NCI-H774 (cell line): ENCODE measurements at places on chromosomes 13 and 19.

DNA sequence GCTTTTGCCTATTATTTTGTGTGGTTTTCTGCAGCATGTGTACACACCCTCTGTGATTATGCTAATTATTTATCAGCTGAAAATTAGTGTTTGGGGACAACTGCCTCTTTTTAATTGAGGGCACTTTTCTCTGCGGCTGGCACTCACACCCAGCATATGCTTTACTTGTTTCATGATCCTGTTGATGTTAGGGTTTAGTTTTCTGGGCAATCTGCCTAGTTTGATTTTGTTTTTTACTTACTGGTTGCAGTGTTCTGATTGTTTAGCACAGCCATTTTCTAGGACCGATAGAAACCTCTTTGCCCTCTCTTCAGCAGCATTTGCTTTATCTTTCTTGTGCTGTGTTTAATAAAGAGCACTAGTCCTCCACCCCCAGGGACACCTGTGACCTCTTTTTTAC lies 161.6 kb downstream of the PAN3 start:
- DNase-seq = no peak

GRCh38 chr13:31369213-31369612 lies 169.4 kb downstream of the B3GLCT start:
- DNase-seq = no peak

DNA sequence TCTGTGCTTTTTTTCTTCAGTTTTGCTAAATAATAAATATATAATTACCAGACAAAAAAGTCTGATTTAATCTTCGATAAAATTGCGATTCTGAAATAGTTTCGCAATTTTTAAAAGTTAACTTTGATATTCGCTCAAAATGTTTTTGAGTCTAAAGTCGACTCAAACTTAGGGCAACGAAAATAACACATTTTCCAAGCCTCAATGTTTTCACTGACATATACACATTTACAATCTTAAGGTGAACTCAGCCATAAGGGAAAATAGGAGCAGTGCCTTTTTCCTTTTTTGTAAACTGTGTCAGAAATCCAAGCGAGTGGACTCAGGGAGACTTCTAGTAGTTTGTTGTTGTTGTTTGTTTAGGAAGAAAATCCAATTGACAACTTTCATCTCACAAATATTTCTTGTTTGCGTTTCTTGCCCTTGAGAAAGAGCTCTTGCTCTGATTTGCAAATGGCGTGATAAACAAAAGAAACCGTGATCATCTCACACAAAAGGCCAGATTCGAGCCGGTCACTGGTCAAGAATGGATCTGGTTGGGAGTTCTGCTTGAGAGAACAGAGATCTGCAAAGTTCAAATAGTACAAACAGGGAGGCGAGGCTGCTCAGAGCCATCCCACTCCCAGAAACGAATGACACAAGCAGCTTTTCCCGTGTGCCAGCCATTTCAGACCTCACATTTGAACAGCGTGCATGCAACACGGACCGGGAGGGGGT lies 2.1 kb downstream of the SOX21 start:
- no peak for DNase-seq

- DNase-seq = no peak
These were observed 6.6 kb downstream of the ISOC2 start for GRCh38 chr19:55454787-55455243.

- no peak for DNase-seq
These were observed at the start of gene TMEM221 for GRCh38 chr19:17448131-17448967. TMEM221 (minus strand) TSS chr19:17448668; CDS start chr19:17448462, 206 bp downstream.

- DNase-seq = no peak
These were observed 6.8 kb upstream of the FRY start for GRCh38 chr13:32024750-32025149.

- peak; percentile 6 for DNase-seq
These were observed 4.7 kb downstream of the VRK3 start for GRCh38 chr19:50020481-50020880.

DNA sequence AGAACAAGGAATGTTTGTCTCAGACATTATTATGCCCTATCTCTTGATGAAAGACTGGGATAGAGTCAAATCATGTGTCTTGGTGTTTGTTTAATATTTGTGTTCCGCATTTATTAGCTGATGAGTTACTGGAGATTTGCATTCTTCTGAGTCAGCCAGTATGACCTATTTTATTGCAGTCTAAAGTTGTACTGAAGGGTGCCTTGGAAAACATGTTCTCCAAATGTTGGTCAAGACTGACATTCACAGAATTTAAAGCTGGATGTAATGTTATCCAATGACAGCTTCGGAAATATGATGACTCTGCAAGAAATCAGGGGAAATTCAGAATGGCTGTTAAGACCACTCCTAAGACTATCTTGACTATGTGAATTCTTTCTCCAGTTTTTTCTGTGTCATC lies 134.0 kb downstream of the KCNRG start:
- DNase-seq = no peak

DNA sequence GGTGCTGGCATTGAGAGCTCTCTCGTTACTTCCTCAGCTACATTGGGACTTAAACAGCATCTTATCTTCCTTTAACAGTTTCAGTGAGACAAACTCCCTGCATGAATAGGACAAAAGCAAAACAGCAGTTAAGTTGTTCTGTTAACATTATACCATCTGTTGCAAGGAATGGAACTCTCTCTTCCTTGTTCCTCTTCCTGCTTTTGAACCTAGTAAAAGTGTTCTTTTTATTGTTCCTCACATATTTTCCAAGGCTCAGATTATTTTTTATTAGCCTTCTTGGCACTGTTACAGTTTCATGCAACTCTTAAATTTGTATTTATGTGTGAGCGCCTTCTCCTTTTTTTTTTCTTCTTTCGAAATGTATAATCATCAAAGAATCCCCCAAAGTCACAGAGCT lies 202.6 kb upstream of the UFM1 start:
- DNase-seq = no peak

DNA sequence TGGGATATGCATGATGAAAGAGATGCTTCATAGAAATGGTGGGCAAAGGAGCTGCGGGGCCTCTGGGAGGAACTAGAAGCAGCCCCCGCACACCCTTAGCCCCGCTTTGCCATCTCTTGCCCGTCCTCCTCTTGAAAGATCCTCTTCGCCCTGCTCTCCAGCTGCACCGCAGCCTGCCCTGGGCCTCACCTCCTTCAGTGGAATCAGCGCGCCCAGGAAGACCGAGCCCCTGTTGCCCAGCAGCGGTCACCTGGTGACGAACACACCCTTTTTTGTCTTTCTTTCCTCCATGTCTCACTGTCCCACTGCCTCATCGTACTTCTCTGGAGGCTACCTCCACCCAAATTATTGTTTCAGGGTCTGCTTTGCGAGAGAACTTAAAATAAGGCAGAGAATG lies 807.6 kb downstream of the UQCRFS1 start:
- no peak for DNase-seq

DNA sequence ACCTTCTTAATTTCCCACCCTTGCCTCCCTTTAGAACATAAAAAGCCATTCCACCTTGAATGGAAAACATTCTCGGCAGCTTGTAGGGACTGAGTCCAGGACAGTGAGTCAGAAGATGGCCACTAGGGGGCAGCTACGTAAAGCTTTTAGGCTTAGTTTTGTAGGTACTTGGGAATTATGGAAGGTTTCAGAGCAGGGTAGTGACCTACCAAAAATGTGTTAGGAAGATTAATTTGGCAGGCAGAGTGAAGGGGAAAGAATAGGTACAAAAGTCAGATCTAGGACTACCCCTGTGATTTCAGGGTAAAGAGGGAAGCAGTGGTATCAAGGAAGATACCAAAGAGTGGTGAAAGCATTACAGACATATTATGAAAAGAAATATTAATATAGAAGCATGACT lies 198.4 kb downstream of the NDFIP2 start:
- DNase-seq = no peak

GRCh38 chr13:106533943-106534638 lies 1.4 kb downstream of the EFNB2 start:
- peak; percentile 62 for DNase-seq

DNA sequence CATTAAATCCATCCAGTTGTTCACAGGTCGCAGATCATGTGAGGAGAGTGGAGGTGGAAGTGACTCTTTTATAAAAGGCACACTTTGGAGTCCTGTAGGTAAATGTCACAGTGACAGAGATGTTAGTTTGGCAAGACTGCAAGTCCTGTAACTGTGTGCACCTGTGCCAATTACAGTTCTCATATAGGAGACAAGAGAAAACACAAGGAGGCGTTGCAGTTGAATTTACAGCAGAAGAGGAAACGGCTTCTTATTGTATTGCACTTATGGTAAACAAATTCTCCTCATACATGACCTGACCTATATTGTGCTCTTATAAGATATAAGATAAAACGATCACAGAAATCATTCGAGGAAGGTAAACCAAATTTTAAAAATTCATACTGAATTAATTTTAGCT lies 732.8 kb upstream of the SLC10A2 start:
- peak; percentile 34 for DNase-seq

DNA sequence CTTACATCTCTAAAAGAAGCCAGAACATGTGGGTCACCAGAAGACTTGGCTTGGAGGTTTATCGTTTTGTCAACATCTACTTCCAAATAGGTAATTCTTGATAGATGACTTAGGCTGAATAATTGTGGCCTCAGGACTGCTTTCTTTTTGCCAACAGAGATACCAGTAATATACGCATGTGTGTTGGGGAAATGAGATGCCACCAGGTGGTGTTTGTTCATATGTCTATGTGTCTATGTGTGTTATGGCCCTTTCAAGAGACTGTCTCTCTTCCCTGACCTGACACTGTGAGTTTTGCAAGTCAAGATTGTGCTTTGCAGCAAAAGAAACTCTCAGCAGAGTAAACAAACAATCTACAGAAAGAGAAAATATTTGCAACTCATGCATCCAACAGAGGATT lies 31.6 kb upstream of the METTL21C start:
- no peak for DNase-seq

GRCh38 chr19:3497757-3498520 lies 2.5 kb downstream of the DOHH start:
- no peak for DNase-seq

- no peak for DNase-seq
These were observed 78.4 kb downstream of the TEX29 start for GRCh38 chr13:111398715-111399299.

GRCh38 chr19:12985049-12985776 lies 10.1 kb upstream of the NFIX start:
- DNase-seq = peak; percentile 36

DNA sequence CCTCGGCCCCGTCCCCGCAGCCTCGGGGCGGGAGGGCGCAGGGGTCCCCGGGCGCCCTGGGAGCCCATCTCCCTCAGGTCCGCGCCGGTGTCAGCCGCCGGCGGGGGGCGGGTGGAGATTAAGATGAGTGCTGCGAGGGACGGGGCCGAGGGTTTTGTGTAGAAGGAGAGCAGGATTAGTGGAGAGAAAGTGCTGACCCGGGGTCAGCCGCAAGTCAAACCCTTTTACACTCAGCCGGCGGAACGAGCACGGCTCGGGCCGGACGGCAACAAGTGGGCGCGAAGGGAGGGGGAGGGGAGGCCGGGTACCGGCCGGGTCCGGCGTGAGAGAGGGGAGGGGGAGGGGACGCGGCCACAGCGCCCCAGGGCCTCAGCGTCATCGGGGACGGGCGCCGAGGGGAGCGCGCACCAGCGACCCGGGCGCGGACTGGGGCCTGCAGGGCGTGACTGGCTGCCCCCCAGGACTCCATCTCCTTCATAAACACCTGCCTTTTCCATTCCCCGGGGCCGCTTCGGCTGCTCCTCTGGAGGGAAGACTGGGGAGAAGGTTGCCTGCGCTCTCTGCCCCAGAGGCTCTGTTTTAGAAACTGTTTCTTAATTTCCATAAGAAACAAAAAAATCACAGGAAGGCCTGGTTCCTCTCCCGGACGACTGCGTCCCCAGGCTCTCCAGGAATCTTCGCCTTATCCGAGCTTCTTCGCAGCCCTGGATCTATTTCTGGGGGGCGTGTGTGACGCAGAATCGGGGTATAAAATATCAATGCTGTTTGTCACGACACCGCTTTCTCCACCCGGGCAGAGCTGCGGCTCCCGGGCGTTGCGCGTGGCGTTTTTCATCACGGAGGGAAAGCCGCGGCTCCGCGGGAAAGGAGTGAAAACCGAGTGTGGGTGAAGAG lies 6.5 kb downstream of the SOX1 start:
- DNase-seq = peak; percentile 87

DNA sequence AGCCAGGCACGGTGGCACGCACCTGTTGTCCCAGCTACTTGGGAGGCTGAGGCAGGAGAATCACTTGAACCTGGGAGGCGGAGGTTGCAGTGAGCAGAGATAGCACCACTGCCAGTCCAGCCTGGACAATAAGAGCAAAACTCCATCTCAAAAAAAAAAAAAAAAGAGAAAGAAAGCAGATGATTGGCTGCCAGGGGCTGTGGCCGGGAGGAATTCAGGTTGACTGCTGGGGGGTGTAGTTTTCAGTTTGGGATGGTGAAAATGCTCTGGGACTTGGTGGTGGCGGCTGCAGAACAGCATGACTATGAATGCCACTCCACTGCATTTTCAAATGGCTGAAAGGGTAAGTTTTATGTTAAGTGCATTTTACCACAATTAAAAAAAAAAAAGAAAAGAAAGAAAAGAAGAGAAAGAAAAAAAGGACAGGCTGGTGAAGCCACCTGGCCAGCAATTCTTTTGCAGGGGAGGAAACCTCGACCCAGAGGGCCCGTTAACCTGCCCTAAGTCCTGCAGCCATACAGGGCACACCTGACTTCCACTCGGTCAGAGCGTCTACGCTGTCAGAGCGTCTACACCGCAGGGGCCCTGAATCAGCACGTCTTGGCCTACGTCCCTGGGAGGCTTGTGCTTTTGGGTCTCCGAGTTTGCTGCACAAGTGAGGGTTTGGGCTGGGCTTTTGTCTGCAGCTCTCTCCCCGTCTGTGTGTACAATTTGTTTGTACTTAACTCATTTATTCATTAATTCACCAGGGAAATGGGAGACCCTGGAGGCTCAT lies 3.6 kb downstream of the ISOC2 start:
- no peak for DNase-seq

DNA sequence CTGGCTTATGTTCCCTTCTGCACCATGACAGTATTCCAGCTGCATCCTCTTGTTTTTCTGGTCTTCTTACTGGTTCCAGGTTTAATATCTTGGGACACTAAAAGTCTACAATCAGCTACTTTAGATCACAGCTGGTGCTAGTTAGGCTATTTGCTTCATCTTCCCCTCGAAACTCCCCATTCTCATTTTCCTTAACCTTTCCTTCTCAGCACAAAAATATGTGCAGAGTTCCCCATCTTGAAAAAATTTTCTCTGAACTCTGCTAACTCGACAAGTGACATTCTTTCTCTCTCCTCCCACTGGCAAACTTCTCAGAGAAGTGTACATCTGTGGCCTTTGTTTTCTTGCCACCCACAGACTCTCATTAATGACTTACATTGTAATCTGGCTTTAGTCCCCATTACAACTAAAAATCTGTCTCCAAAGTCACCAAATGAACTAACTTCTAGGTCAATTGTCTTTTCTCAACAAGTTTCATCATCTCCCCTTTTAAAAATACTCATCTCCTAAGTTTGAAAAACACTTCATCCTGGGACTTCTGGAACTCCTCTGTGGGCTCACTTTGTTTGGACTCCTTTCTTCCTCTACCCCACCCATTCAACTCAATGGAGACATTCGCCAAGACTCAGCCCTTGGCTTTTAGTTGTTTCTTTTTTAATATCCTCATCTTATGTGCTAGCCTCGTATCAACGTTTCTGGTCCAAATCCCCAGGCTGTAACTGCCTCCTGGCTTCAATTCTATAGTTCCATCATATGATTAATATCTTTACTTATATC lies 7.1 kb upstream of the KL start:
- DNase-seq = no peak

- no peak for DNase-seq
These were observed 866.7 kb upstream of the SPRY2 start for GRCh38 chr13:81207636-81208035.
